ENCODE measurements at places on chromosomes 1 and 21.

DNA sequence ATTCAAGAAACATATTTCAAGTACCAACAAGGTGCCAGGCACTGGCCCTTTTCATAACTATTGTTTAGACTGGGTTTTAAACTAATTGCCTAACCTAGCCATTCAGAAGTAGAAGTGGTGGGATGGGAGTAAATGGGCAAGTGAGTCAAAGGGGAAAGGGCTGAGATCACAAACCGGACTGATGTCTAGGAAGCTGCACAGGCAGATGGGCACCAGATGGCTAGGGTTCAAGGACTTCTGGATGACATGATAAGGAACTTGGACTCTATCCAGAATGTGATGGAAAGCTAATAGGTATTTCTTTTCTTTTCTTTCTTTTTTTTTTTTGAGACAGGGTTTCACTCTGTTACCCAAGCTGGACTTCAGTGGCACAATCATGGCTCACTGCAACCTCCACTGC, 46.6 kb downstream of the LYST start:
- DNase-seq = no peak

GRCh38 chr21:39951183-39952101, 84.2 kb downstream of the PCP4 start:
- DNase-seq = no peak

DNA sequence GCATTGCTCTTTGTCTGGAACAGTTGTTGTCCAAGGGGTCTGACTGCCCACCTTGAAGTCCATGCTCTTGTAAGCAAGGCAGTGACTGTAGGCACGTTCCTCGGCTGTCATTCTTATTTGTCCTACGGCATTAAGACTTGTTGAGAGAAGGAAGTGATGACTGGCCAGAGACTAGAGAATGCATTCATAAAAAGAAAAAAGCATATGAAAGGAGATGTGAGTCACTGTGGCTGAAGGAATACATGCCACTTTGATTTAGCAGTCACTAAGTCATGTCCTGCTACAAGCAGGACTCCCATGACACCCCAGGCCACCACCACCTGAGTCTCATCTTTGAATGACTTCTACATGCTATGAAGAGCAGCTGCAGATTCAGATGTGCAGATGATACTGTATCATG, 50.5 kb downstream of the CNN3 start:
- DNase-seq = no peak

DNA sequence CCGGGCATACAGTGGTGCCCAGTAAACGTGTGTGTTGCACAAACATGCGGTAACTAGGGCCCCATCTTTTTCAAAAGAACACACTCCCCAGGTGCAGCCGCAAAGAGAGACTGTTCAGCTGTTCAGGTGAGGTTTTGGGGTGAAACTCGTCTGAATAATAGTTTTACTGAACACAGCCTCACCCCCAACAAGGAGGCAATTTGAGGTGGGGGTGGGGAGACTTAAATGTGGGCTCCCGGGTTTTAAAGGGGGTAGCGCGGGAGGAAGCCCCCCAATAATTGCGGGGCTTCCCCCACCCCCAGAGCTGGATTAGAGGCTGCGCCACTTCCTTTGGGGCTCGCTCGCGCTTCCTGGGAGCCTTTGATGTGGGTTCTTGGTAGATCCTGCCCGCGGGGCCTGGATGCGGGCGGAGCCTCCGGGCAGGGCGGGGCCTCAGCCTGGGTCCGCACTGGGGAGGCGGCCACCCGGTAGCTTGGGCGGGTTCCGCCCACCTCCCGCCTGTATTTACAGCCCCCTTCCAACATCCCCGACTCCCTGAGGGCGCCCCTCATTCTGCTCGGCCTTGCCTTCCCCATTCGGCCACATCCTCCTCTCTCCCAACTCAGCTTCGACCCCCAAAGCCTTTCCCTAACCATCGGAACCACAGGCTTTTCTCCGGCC, 6.4 kb upstream of the EPHA2 start:
- no peak for DNase-seq

DNA sequence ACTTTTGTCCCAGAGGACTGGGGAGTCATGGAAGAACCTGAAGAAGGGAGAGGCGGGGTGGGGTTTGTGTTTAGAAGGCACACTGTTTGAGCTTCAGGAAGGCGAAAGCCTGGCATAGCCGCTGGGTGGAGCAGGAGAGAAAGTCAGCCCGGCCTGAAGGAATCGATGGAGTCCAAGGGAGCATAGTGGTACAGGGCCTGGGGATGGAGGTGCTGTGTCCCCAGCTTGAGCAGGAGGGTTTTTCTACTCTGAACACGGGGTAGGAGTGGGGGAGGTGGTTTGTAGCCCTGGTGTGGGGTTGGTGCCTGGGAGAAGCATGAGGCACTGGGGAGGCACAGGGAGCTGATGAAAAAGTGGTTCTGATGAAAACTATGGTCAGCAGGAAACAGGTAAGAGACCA, 4.7 kb upstream of the CCDC24 start:
- no peak for DNase-seq

- no peak for DNase-seq
Measured at GRCh38 chr1:28986306-28986910, 72.0 kb downstream of the EPB41 start.

DNA sequence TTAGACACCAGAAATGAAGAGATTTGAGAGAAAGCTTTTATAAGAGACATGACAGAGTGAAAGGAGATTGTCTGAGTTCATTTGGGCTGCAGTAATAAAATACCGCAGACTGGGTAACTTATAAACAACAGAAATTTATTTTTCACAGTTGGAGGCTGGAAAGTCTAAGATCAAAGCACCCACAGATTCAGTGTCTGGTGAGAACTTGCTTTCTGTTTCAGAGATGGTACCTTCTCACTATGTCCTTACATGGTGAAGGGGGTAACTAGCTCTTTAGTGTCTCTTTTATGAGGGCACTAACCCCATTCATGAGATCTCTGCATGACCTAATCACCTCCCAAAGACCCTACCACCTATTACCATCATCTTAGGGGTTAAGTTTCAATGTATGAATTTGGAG, 30.9 kb upstream of the FCRL4 start:
- DNase-seq = no peak

DNA sequence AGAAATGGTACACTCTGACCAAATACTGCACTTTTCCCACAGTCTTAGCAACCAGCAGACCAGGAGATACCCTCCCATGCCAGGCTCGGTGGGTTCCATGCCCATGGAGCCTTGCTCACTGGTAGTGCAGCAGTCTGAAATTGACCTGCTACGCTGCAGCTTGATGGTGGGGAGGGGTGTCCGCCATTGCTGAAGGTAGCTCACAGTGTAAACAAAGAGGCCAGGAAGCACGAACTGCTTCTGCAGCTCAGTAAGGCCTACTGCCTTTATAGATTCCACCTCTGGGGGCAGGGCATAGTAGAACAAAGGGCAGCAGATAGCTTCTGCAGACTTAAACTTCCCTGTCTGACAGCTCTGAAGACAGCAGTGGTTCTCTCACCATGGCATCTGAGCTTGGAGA, 12.3 kb upstream of the IFI44L start:
- DNase-seq = no peak

DNA sequence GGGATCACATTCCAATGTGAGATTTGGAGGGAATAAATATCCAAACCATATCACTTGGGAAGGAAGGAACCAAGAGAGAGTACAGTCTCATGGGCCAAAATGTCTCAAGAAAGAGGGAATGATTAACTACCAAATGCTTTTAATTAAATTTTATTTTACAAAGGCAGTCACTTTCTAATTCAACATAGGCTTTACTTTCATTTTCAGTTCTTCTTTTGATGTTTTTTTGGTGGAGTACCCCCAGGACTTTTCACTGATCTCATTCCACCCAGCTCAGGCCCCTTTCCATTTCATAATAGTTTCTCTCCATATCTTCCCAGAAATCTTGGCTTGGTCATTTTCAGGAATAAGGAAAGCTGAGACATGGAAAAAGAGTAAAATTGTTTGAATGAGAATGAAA, 5.1 kb upstream of the SLAMF7 start:
- no peak for DNase-seq

GRCh38 chr21:46145840-46146691, 9.3 kb downstream of the FTCD start:
- DNase-seq = no peak

GRCh38 chr1:195851804-195852203, 756.4 kb downstream of the KCNT2 start:
- DNase-seq = peak; percentile 26

- DNase-seq = no peak
Measured at GRCh38 chr1:206505702-206506355, 1.5 kb upstream of the RASSF5 start.

DNA sequence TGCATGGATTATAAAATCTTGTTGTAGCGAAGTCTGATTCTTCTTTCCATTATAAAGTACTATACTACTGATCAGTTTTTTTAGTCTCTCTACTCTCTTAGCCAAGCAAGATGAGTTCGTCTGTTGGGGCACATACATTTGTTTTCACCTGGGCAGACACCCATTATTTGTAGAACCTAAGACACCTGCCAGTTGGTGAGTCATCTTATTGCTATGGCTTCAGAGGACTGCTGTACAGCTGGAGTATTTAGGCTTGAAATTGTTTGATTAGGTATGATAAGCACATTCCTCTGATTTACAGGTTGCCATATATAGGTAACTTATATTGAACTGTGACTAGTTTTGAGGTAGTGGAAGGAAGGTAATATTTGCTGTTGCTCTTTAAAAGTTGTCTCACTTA, 17.2 kb downstream of the RBM15 start:
- DNase-seq = no peak

DNA sequence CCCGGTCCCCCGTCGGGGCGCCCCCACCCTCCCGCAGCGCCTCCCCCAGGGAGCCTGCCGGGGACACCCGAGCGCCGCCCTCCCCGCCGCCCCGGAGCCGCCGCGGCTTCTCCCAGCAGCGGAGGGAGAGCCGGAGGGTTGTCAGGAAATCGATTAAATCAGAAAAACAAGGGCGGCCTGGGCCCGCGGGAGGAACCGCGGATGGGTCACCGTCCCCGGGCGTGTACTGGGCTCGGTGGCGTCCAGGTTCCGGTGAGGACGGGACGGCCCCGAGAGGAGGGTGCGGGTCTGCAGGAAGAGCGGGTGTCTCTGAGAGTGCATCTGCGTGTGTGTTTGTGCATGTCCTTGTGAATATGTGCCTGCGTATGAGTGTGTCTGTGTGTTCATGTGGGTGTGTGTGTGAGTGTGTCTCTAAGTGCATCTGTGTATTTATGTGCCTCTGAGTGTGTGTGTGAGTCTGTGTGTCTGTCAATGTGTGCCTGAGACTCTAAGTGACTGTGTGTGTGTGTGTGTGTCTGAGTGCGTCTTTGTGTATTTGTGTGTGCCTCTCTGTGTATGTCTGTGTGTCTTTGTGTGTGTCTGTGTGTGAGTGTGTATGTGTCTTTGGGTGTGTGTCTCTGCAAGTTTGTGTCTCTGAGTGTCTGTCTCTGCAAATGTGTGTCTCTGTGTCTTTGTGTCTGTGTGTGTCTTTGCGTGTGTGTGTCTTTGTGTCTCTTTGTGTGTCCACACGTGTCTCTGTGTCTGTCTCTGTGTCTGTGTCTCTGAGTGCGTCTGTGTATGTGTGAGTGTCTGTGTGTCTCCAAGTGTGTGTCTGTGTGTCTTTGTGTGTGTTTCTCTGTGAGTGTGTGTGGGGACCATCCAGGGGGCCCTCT, 1.1 kb downstream of the SPSB1 start:
- no peak for DNase-seq

- DNase-seq = peak; percentile 99
Measured at GRCh38 chr1:171292799-171293198, 21.2 kb upstream of the FMO4 start.

- DNase-seq = no peak
Measured at GRCh38 chr1:47725511-47725991, 271.6 kb downstream of the TRABD2B start.

DNA sequence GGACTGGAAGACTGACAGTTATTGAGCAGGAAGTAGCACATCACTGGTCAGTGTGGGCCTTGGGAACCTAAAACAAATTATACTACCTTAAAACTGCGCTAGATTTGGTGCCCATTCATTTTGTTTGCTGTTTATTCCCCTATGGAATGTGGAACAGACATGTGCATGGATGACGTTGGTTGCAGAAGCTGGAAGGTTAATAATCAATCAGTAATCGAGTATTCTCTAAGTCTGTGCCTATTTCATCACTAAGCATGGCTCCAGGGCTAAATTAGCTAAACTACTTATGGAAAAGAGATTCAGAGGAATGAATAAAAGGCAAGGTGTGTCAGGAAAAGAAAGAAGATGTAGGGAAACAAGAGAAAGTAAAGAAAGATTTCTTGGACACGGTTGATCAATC, 33.5 kb upstream of the DPT start:
- no peak for DNase-seq

DNA sequence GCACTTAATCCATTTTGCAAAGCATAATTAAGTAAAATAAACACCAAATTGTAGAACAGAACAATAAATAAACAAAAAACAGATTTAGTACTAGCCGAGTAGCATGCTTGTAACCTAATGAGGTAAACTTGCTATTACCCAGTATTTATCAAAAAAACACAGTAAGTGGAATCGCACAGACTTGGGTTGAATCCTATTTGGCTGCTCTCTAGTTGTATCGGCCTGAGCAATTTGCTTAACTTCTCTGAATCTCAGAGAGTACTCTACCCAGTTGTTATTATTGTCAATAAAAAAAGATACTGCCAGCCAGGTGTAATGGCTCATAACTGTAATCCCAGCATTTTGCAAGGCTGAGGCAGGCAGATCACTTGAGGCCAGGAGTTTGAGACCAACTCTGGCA, 664.3 kb downstream of the ADGRL2 start:
- DNase-seq = no peak

DNA sequence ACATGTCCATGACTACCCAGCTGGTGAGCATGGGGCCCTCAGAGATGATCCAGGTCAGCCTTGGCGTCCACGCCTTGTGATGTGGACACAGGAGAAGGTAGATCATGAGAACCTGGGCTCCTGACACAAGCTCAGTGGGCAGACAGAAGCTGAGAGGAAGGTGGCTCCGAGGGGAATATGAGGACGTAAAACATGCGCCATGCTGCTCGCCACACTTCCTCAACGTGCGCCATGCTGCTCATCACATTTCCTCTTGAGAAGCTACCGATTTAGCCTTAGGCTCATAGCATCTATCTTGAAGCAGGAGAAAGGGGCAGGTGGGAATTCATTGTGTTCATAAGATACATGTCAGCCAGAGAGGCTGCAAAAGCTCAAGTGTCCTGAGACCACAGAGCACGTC, 176.9 kb downstream of the KAZN start:
- DNase-seq = no peak

- DNase-seq = no peak
Measured at GRCh38 chr1:232166942-232167341, 463.0 kb downstream of the SIPA1L2 start.

GRCh38 chr21:26655460-26655859, 82.4 kb upstream of the CYYR1 start:
- DNase-seq = no peak

Data from BJ (cell line).